ENCODE measurements at places on chromosomes 1 and 21. TPM values are rescaled to one million over a fixed set of nuclear protein-coding genes. Genes with fewer than 3 reads are reported as not detected.

DNA sequence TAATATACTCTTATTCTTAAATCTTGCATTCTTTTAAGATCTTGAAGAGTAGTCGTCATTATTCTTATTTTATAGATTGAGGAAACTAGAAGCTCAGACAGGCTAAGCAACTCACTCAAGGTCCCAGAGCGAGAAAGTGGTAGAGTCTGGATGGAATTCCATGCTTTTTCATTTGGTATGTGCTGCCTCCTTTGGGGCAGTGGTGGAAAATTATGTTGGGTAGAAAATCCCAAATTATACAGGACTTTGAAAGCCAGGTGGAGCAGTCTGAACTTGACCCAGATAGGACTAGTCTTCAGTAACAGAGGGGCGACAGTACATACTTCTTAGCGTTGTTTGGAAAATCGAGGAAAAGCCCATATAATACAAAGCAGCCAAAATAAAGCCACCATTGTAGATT is 205.6 kb downstream of the ATG4C start:
- DNase-seq, result no peak

DNA sequence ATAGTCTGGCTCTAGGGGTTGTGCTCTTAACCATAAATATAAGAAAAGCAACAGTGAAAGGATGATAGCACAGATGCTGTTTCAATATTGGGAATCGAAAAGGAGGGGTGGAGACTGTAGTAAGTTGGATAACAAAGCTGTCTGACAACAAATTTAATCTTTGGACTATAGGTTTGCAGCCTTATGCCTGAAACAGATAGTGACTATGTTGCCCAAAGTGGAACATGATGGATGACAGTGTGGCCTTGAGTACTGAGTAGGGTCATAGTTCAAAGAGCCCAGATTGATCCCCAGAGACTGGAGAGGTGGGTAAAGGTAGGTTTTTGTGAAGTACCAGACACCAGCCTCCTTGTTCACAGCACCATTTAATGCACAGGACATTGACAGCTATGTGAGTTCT is 144.0 kb upstream of the PALMD start:
- DNase-seq, result no peak

GRCh38 chr1:65113298-65113697 is 34.7 kb upstream of the AK4 start:
- DNase-seq, result no peak

- DNase-seq, result no peak
Measured at GRCh38 chr1:177561436-177561835, 390.7 kb downstream of the BRINP2 start.

GRCh38 chr21:44742418-44743153 is 31.2 kb upstream of the TSPEAR start:
- peak; percentile 15 for DNase-seq

- DNase-seq, result peak; percentile 42
Measured at GRCh38 chr1:5983361-5984103, 8.7 kb downstream of the NPHP4 start.

DNA sequence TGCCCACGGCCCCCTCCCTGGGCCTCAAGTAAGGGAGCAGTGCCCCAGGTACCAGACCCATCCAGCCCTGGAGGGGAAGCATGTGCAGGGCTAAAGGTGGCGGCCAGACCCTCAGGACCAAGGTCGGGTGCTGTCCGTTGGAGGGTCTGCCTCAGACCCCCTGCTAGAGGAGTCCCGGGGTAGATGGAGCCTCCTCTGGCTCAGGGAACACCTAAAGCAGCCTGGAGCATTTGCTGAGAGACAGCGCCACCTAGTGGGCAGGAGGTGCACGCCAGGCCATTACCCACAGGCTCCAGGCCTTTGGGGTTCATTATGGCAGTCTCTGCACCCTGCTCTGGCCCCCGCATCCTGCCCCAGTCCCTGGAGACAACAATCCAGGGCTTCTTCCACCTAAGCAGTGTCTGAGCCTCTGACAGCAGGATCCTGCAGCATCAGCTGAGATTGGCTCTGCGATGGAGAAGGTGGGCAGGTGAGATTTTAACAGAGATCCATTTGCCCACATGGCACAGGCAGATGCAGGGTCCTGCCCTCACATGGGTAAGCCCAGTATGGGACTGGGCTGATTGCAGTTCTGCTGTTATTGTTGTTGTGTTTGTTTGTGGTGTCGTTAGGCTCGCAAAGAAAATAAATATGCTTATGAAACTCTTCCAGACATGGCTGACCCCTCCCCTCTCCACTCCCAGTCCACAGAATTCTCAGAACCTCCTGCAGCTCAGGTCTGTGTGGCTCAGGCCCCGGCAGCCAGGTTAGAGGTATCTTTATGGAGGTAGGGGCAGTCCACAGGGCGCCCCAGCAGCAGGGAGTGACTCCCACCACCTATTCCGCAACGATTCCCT is 42.4 kb downstream of the CTNNBIP1 start:
- peak; percentile 64 for DNase-seq

DNA sequence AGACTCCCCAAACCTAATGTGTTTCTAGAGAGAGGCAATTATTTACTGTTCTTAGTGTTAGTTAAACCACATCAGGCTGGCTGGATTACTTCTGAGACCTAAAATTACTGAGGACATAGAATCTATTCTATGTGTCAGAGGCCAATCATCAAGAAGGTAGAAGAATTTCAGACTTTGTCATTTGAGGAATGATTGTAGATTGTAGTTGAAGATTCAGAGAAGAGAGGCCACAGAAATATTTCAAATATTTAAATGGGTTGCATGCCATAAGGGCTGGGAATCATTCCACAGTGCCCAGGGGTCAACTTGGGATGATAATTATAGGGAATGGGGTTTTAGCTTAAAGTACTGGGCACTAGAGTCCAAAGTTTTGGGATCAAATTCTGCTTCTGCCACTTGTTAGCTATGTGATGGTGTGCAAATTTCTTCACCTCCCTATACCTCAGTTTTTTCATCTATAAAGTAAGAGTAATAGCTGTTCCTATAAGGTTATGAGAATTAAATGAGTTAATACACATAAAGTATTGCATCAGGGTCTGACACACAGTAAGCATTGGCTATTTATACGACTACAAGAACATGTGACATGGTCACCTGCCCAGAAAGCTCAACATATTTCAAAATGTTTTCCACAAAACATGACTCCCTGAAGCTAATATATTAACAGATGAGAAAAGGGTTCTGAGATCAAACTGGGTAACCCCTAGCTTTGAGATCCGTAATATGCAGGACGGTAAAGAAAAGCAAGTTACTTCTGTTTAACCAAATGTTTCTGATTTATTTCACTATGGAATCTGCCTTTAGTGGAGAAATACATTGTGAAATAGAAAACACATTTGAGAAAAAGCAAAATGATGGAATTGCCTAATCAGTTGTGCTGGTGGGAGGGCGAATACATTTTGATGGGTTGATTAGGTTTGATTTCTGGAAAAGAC is 69.7 kb upstream of the SPAG17 start:
- no peak for DNase-seq

DNA sequence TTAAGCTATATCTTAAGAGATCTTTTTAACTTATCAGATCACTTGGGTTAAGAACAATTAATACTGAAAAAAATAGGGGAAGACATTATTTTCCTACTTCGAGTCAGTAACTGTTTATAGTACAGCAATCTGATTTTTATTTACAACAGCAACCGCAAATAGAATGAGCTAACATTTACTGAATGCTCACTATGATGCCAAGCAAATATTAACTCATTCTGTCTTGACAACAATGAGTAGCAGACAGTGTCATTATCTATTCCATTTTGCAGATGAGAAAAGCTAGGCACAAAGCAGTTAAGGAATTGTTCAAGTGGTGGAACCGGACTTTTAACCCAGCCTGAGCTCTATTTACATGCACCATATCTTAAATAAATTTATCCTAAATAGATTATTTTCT is 273.7 kb downstream of the NTNG1 start:
- no peak for DNase-seq

GRCh38 chr1:237145379-237146135 is 103.6 kb downstream of the RYR2 start:
- no peak for DNase-seq

DNA sequence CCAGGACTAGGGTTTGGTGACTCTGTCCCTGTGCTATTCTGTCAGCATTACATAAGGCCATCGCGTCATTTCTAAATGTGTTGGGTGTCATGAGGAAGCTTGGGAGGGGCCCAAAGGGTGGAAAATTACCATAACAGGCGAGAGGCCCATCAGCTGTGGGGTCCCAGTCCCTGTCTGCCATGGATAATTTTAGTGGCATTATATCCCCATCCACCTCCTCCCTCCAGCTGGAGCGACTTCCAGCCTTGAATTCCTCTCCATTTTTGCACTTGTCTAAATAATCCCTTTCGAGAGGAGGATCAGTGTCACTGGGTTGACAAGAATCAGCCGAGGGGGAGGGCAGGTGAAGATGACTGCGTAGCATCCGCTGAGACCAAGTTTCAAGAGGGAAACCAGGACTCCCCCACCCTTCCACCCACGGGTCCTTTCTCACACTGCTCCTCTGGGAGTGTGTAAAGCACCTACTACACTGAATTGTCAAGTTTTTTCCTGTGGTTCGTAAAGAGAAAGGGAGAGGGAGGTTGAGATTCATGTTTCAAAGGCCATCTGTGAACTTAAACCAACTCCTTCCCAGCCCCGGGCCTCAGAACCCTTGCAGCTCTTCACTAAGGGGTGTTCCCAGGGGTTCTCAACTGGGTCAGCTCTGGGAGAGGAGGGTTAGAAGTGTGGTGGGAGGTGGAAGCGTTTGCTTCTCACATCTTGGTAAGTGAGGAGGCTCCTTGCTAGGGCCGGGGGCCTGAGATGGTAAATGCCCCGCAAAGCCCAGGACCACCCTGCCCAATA is 29.2 kb downstream of the VASH2 start:
- no peak for DNase-seq

- DNase-seq, result no peak
Measured at GRCh38 chr1:56019922-56020321, 559.4 kb downstream of the PLPP3 start.

DNA sequence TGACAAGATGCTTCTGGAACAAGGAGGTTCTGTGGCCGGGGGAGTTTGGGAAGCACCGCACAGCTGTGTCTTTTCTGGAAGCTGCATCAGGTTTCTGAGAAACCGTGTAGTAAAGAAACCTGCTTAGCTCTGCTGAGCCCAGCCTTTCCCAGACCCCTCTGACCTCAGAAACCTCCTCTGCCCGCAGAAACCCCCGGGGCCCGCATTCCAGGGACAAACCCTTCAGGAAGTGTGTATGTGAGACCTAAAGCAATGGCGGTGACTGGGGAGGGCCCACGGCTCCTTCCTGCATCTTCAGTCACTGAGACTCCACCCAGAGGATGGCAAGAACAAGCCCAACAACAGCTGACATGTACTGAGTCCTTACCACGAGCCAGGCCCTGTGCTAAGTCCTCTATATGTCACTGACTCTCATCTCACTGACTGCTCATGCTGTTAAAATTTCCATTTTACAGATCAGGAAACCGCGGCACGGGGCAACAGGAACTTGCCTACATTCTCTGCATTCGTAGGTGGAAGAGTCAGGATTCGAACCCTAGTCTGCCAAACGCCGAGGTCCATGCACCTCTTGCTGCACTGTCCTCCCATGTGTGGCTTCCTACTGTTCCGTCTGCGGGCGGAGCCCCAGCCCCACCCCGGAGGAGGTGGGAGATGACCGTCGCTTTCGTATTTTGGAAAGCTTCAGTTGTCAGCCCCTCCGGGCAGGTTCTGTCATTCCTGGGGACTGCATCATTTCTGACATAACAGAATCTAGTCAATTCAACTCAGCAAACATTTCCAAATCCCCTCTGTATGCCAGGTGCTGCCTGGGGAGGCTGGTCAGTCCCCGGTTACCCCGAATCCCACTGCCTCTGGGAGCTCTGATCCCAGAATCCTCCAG is 73.3 kb upstream of the KLHDC7A start:
- DNase-seq, result no peak

- no peak for DNase-seq
Measured at GRCh38 chr1:24321697-24322469, 2.7 kb downstream of the GRHL3 start.

GRCh38 chr1:223052462-223052861 is 90.6 kb downstream of the TLR5 start:
- DNase-seq, result no peak

Gene CSMD2
- not detected for total RNA-seq

Gene NOTCH2
- 25.0 TPM for total RNA-seq

Gene KAZN
- 1.6 TPM for total RNA-seq

All from NCI-H460 (cell line).